ENCODE measurements at places on chromosomes 16 and 17.
A peak's percentile ranks its signal among the peaks of the same experiment; 100 is the strongest.

DNA sequence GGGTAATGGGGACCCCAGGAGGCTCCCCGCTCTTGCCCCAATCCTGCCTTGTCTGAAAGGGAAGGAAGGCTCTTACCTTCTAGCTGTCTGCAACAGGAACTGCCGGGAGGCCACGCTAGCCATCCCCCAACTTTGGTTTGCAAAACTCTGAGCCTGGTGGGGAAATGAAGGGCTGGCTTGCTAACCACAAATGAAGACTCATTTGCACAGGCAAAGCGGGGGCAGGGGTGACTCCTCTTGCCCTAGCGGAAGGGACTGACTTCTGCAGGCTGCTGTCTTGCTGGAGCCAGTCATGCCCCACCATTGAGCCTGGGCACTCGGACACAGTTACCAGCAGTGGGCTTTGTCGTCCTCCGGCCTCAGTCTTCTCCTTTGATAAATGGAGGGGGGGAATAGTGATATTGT lies 52.6 kb downstream of the PLCG2 start:
- peak; percentile 51 for DNase-seq

- peak; percentile 67 for DNase-seq
These were observed 232.8 kb downstream of the SEC14L1 start for GRCh38 chr17:77373299-77374169.

DNA sequence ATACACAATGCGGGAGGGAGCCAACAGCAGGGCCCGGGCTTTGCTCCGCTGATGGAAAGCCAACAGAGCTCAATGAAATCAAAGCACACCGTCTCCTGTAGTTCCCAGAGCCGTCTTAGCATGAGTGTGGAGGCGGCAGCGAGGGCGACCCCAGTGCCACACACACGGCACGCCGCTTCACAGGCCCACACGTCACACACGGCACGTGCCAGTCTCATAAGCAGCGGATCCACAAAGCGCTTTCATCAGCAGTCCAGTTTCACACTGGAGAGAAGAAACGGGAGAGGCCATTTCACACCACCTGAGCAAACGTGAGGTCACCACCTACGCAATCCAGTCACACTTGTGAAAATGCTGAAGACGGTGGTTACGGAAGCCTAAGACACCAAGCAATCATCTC lies 34.8 kb downstream of the CYB5D2 start:
- DNase-seq = no peak

DNA sequence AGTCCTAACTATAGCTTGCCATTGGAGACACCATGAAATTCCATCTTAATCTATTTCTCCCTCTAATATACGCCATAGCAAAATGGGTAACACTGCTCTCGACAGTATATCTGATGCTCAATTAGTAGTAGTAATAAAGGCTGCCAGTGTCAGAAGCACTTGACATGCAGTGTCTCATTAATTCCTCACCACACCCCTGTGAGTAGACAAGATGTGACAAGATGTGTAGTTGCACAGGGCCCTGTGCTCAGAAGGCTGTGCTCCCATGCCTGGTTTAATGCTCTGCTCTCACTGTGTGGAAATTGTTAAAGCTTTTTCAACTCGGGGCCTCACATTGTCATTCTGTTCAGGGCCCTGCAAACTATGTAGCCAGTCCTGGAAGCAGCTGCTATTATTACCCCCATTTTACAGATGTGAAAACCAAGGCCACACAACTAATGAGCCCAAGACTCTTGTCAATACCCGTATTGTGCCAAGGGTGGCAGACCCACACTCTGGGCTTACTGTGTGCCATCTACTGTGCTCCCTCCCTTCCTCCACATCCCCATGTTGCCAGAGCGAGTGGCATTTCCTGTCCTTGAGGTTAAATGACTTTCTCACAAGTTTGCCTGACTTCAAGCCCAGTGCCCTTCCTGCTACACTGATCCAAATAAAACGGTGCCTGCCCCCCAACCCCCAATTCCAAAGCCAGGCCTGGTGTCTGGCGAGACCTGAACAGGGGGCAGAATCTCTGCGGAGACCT lies 287.3 kb upstream of the CCL2 start:
- DNase-seq = no peak

DNA sequence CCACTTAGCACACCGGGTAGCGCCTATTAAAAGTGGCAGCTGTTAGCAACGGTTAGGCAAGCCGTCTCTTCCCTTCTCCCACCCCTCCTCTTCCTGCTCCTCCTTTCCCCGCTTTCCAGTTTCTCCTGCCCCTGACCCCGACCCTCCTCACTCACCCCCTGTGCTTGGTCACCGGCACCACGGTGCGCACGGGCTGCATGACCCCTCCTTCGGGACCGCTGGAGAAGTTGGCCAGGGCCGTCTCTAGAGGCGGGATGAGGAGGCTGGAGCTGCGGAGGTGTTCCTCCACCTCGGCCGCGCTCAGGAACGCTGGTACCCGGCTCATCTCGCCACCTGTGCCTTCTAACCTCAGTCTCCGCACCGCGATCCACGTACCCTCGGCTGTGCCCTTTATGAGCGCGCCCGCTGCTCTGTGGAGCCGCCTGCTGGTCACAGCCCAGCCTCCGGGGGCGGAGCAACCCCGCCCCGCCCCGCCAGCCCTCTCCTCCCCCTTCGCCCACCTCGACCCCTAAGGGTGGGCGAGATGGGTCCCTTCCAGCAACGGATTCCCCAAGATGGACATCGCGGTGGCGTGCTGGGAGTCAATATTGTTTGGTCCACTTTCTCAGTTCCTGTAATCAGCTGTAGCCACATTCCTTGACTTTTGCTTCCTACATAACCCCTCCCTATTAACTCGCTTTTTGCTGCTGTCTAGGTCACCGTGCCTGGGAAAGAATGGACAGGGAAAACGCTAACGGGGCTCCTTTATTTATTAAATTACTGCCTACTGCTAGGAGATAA lies at the start of gene CRYM:
CRYM (minus strand) TSS at position 364 of the 780 bp plus-strand sequence; CDS start at position 325, 39 bp downstream.
- DNase-seq = peak; percentile 81

DNA sequence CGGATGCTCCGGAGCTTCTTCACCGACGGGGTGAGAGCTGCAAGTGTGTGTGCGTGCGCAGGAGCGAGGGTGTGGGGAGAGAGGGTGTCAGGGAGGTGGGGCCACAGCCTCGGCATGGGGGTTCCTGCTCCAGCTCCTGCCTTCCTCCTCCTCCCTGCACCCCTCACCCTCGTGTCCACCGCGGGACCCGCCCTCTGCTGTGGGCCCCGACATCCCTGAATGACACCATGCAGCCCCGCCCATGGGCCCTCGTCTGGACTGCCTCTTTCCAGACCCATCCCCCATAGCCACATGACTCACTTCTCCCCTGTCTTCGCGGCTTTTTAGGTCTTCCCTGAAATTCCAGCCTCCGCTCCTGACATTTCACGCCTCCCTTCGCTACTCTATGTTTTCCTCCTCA lies 41.6 kb downstream of the ARHGAP23 start:
- DNase-seq = no peak

GRCh38 chr16:74073456-74073855 lies 223.2 kb upstream of the PSMD7 start:
- no peak for DNase-seq

GRCh38 chr17:19977293-19978208 lies at the start of gene AKAP10:
AKAP10 (minus strand) TSS chr17:19977828; CDS start chr17:19977679, 149 bp downstream.
- DNase-seq = peak; percentile 97

DNA sequence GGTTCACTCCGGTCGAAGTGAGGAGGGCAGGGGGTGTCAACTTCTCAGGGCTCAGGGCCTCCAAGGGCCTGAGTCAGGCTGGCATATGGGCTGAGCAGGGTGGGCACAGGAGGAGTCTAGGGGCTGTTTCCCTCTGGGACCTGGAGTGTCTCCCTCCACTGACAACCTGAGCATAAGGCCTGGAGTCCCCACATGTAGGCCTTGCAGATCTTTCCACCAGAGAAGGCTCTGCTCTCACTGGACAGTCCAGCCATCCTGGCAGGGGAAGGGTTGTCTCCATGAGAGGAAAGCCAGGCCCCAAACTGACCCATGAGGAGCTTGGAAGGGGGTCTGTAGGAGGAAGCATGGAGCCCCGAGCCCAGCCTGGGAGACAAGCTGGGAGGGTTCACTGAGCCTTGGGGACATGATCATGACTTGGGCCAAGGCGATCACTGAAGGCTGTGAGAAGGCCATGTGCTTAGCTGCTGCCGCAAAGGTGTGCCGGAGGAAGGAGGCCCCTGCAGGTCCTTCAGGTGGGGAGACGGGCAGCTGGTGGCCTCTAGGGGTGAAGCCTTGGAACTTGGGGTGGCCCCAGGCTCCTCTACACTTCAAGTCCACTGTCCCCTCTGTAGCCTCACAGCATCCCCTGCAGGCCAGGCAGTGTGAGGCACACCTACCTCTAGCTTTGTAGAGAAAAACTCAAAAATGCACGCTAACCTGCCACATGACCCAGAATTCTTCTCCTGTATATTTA lies 9.9 kb downstream of the CMTM2 start:
- peak; percentile 73 for DNase-seq

GRCh38 chr16:16108759-16109158 lies 114.5 kb downstream of the ABCC6 start:
- DNase-seq = no peak

- no peak for DNase-seq
These were observed 35.7 kb downstream of the NOS2 start for GRCh38 chr17:27764589-27764988.

- DNase-seq = peak; percentile 68
These were observed 2.9 kb upstream of the CACNG3 start for GRCh38 chr16:24253192-24253591.

DNA sequence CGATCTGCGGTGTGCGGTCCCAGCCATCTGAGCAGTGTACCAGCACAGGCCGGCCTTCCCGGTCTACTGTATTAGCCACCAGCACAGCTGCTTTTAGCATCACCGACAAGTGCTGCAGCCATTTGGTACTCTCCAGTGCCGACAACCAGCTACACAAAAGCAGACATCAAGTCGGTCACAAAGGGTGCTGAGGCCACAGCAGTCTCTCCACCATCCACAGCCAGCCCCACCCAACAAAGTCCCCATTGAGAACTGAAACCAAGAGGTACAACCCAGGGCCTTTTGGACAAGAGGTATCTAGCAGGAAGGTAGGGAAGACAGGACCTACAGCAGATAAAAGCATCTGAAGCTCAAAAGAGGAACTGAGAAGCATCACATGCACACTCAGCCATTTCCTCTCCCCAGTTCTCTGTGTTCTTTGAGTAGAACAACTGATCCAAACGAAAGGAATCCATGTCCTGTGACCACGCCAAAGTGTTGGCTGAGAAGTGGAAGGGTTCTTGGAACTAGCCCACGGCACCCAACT lies 9.5 kb downstream of the MTMR4 start:
- no peak for DNase-seq

GRCh38 chr17:66547151-66547865 lies 244.9 kb downstream of the PRKCA start:
- no peak for DNase-seq

DNA sequence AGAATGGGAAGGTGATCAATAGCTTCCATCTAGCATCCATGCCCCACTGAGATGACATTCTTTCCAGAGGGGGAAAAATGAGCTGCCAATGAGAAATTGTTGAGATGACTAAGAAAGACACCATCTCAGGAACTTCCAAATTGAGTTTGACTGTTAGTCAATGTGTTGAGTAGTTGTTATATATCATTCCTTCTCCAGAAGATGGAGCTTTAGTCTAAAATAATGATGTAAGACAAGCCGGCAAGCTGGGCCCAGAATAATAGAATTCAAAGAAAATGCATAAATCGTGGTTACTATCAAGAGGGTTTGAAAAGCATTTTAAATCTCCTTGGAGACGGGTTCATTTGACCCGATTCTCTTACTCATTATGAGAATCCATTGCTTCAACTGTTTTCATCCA lies 71.0 kb upstream of the ATF7IP2 start:
- no peak for DNase-seq

DNA sequence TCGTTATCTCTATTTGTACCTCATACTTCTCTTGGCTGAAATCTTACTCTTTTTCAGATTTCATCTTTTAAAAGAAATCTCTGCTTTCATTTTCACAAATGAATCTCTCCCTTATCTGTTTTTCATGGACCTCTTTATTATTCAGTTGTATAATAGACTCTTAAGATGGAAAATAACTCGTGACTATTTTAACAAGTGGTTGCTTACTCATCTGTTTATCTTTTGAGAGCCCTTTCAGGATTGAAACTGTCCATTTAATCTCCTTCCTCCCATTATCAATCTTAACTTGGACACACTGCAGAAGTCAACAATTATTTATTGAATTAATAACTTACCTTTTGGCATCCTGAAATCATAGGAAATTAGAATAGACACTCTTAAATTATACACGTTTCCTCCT lies 68.8 kb downstream of the ABCA8 start:
- no peak for DNase-seq

GRCh38 chr16:78579020-78579419 lies 479.6 kb downstream of the WWOX start:
- DNase-seq = no peak

- no peak for DNase-seq
These were observed 16.2 kb downstream of the SKAP1 start for GRCh38 chr17:48413613-48414405.

DNA sequence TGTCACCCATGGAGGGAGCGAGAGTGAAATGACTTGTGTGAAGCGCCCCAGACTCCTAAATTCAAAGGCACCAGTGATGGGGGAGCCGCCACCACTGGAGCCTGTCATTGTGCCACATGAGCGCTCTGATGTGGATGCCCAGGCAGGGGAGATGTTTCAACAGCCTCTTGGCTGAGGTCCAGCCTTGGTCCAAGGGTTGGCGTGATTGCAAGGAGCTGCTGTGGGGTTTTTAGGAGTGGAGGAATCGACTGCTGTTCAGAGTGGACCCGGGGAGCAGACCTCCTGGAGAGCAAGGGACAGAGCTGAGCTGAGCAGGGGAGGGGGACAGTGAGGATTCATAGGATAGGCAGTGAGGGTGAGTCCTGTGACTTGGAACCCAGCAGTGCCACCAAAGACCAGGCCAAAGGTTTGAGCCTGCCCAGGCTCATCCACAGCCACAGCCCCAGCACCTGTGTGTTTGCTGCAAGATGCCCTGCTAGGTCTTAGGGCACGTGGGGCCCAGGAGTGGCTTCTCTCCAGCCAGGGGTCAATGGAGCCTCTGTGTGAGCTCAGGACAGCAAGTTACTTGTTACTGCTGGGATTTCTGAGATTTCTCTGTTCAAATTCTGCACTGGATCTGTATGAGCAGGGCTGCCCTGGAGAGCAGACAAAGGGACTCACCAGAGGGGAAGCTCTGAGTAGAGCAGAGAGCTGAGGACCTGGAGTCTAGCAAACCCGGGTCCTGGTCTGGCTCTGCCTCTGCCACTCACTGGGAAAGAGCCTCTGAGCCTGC lies 20.3 kb downstream of the RHBDL3 start:
- DNase-seq = no peak
